Mesenteric fat pad (tissue), 1 donor: ENCODE measurements at places on chromosomes 13 and 19.

GRCh38 chr13:22024381-22024994 lies 353.6 kb downstream of the FGF9 start:
- DNase-seq = no peak

DNA sequence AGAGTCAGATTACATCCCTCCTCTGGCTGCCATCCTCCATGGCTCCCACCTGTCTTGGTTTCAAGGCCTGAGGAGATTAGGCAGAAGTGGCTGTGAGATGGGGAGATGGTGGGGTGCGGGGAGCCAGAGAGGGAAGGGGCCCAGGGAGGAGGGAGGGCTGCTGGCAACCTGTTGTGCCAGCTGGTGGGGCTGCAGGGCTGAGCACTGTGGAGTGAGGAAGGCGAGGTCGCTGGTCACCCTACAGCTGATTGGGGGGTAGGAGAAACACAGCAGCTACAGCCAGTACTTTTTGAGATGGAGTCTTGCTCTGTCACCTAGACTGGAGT lies 48.3 kb downstream of the CD320 start:
- no peak for DNase-seq

GRCh38 chr19:7444042-7444441 lies 44.8 kb downstream of the PEX11G start:
- no peak for DNase-seq

GRCh38 chr13:36148446-36148845 lies 17.3 kb upstream of the DCLK1 start:
- no peak for DNase-seq

GRCh38 chr19:49224879-49225278 lies 67.3 kb downstream of the TRPM4 start:
- DNase-seq = no peak

DNA sequence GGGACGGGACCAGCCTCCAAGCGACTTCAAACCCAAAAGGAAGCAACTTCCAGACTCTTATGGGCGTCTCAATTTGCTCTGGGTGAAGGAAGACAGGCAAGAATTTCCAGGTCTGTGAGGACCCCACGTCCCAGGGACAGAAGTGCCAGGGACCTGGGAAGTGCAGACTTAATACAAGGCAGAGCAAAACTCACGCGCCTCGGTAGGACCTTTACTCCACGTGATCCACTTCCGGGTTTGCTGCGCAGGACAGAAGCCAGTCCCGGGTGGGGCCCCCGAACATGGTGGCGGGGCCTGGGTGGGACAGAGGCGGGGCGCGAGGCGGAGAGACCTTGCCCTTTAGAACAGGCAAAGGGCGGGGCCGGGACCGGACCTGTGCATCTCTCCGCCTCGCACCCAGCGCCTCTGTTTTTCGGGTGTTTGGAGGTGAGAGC lies 9.3 kb downstream of the ZNF611 start:
- no peak for DNase-seq

GRCh38 chr13:104286566-104287290 lies 1220.5 kb upstream of the SLC10A2 start:
- DNase-seq = no peak

- no peak for DNase-seq
Measured at GRCh38 chr19:53068199-53068598, 23.7 kb downstream of the ERVV-2 start.

DNA sequence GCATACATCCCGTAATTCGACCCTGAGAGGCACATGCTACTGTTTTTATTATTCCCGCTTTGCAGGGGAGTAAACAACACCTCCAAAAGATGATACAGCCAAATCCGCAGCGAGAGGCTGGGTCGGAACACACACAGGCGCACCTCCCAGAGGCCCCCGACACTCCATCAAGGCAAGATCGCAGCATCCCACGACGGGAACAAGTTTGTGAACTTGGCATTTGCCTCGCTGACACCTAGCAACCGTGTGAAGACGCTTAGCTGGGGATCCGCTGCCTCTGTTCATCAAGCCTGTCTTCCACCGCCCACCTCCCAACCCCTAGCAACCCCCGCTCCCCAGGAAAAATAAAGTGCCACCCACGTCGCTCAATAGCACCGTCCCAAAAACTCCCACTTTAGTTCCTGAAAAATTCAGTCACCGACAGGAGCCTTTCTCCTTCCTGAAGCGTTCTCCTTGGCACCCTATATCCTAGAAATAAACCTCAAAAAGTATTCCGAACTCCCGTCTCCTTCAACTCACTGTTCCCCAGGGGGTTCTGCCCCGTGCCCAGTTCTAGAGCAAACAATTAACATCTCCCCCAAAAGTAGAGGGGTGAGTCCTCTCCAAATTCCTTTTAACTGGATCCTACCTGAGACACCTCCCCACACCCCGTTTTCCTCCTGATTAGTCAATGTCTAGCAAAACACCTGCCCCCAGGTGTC lies 1.7 kb downstream of the GNG7 start:
- DNase-seq = no peak

DNA sequence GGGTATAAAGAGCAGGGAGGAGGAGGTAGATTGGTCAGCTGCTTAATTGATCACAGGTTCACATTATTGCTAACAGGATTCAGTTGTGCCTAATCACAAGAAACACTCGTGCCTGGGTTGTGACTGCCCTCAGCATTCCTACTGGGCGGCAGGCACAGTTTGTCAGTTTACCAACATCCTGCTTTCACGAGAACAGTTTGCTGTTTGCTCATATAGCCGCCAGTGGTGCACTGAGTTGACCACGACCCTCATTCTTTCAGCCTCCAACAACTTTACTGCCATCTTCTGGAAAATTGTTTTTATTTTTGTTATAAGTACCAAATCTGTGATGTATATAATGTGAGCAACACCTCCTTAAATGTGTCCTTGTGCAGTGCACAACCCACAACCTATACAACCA lies 16.2 kb upstream of the IFT88 start:
- no peak for DNase-seq

- DNase-seq = no peak
Measured at GRCh38 chr13:86185636-86186035, 386.4 kb upstream of the SLITRK6 start.

DNA sequence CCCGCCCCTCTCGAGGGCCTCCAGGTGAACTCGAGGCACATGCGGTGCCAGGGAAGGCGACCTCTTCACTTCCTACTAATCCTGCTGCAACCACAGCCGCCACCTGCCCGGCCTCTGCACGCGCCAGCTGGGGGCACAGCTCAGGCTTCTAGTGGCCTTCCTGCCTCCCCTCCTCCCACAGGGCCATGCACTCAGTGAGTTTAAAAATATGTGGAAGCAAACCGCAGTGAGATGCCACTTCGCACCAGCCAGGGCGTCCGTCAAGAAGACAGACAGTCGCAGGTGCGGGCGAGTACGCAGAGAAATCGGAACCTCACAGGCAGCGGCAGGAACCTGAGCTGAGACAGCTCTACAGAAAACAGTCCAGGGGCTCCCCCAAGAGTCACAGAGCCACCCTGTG lies 10.4 kb downstream of the LMNB2 start:
- no peak for DNase-seq

GRCh38 chr13:82344867-82345266 lies 1537.4 kb downstream of the SLITRK1 start:
- DNase-seq = no peak

GRCh38 chr13:67855741-67856238 lies 625.7 kb upstream of the PCDH9 start:
- DNase-seq = no peak

DNA sequence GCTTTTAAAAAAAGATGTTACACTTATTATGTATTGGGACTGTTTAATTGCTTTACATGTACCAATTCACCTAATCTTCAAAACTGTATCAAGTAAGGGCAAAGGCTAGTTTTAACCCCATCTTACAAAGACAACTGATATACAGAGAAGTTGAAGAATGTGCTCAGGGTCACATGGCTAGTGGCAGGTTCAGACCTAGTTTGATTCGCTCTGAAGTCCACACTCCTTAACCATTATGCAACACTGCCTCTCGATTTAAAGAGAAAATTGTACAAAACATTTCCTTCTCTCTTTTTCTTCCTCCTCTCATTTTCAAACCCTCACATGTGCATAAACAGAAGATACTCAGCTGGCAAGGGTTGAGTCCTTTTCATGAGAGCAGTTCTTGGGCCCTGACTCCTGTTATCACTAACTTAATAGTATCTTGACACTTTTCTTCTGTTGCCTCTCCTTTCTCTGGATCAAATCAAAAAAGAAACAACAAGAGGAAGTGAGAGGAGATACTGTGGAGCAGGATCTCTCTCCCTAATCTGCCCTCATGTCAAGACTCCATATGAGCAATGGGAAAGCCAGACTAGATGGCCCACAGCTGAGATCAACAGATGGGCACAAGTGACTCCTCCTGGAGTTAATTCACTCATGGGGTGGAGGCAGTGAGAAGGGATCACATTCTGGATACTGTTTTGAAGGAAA lies 19.0 kb upstream of the N4BP2L1 start:
- DNase-seq = no peak

GRCh38 chr13:113096052-113096744 lies 9.4 kb upstream of the F7 start:
- no peak for DNase-seq

DNA sequence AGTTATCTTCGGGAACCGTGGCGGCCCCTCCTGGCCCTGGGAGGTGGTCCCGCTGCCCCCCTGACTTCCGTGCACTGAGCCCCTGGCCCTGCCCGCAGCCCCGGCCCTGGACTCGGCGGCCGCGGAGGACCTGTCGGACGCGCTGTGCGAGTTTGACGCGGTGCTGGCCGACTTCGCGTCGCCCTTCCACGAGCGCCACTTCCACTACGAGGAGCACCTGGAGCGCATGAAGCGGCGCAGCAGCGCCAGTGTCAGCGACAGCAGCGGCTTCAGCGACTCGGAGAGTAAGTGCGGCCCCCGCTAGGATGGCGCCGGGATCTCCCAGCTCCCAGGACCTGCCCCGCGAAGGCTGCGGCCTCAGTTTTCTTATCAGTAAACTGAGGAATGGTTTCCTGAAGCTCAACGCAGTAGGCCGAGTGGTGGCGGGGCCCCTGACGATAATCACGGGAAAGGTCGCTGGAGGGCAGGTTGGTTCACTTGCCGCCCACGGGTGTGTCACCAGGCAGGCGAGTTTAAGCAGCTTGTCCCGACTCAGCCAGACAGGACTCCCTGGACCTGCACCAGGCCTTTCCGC lies 924 bp downstream of the RGCC start:
- DNase-seq = peak; percentile 90

- DNase-seq = no peak
Measured at GRCh38 chr13:49210669-49211068, 9.5 kb upstream of the MLNR start.
